Left ventricle myocardium superior (tissue), 1 donor: ENCODE measurements at places on chromosomes 1 and 21. TPM values are rescaled to one million over a fixed set of nuclear protein-coding genes. Genes with fewer than 3 reads are reported as not detected.

DNA sequence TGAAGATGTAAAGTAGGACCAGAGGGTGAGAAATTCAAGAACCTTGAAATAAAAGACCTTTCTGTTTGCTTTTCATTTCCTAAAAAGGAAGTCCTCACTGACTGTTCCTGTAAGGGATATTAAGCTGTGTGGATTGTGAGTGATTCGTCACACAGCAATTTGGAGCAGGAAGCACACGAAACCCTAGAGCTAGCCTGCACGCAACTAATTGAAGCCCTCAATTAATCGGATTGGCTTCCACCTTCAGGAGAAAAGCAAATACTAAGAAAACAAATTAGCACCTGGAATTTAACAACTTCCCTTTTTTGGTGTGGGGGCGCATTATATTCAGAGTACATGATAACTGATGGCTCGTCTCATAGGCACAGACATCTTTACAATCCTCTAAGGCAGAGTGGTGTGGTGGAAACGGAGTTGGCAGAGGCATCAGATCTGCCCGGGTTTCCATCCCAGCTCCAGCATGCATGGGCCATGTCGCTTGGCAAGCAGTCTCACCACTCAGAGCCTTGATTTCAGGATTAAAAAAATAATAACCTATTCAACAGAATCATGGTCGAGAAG is 95.2 kb downstream of the KCNJ15 start:
- no peak for DNase-seq

GRCh38 chr1:119430486-119430885 is 15.5 kb downstream of the HSD3B2 start:
- DNase-seq: no peak

DNA sequence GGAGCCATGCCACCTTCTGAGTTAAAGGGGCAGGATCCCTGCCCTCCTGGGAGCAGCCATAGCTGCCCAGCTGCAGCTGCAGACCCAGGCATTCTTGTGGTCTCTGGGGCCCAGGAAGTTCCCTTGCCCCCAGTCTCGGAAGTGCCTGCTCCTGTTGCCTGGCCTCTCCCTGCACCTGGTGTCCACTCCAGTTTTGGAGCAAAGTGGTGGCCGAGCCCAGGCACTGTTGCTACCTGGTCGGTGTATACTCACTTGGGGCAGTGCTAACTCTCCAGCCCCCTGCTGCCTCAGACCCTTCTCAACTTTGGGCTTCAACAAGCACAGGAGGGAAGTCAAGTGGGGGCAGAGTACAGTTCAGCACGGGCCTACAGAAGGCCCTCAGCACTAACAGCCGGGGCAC is 352.9 kb upstream of the NCAM2 start:
- no peak for DNase-seq

DNA sequence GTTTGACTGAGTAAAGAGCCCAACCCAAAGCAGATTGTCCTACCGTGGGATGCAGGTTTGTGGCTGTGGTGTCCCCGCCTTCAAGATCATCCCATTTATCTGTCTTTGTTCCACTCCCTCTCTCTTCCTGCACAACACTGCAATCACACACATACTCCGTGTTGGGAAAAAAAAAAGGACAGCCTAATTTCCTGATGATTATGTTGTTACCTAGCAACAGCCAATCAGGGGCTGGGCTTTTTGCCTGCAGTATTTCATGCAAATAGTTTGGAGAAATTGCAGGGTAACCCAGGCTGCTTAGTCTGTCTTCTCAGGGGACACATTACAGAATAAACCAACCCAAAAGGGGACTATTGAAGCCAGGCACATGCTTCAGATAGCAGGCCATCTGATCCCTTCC is 38.3 kb downstream of the PHC2 start:
- no peak for DNase-seq

- no peak for DNase-seq
These were observed 81.4 kb downstream of the CYYR1 start for GRCh38 chr21:26491663-26492062.

DNA sequence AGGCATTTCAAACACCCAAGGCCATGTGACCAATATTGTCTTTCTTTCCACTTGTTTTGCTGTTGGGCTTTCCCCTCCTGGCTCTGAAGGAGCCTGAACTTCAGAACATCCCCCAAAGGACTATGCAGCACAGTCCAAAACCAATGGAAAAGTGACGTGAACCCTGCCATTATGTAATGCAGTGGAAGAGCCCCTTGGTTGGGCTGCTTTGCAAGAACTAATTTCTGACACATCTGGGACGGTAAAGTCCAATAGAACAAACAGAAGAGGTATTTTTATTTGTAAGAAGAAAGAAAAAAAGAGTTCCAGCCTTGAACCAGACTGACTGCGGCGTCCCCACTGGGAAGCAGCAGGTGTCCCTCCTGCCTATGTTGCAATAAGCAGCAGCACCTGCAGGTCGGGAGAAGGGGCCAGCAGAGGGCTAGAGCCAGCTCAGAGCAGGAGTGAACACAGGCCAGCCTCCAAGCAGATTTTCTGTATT is 116.7 kb downstream of the CDC7 start:
- DNase-seq: peak; percentile 72

GRCh38 chr1:208977638-208978256 is 605.8 kb upstream of the CAMK1G start:
- DNase-seq: no peak

The NR1I3 gene
- total RNA-seq: not detected

The SYT14 gene
- total RNA-seq: not detected

The ZNF593OS gene
- total RNA-seq: not detected

The EPS8L3 gene
- total RNA-seq: not detected
